ENCODE measurements at places on chromosomes 13 and 19. TPM values are rescaled to one million over a fixed set of nuclear protein-coding genes. Genes with fewer than 3 reads are reported as not detected.

DNA sequence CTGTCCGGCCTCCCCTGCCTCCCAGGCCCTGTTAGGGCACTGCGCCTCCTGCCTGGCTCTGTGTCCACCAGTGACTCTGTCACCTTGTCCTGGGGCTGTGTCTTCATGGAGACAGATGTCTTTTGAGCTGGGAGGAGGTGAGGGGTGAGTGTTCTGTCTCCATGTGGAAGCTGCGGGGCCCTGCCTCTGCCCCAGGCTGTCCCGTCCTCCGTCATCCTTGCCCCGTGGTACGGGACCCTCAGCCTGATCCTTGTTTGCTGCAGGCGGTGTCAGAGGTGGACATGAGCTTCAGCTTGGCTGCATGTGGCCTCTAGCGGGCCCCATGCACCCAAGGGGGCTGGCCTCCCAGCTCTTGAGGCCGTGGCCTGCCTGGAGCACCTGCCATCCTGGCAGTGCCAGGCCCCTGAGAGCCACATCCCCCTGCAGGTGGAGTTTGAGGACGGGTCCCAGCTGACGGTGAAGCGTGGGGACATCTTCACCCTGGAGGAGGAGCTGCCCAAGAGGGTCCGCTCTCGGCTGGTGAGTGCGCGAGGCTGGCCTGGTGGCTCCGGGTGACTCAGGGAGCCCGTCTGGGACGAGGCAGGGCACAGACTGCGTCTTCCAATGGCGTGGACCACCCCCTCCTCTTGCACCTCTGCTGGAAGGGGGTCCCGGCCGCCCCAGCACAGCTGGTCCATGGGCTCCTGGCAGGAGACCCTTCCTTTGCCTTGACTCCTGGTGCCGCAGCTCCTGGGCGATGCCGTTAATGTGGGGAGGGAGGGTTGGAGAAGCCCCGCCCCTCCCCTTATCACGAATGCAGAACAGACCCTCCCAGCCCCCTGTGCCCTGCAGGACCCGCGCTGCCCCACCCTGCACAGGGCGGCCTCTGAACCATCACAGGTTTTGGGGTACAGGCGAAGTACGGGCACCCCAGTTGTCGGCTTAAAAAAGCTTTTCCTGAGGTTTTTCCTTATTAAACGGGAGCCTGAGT, 181.3 kb downstream of the KDM4B start:
- no peak for DNase-seq

- DNase-seq, result no peak
Measured at GRCh38 chr13:98592362-98592732, 15.4 kb upstream of the STK24 start.

The SMIM44 gene
- 5.5 TPM for total RNA-seq

The SYNGR4 gene
- total RNA-seq, result 0.41 TPM

The GRIN2D gene
- total RNA-seq, result 0.26 TPM

Data from mucosa of descending colon (tissue), 3 donors.